Stimulated activated CD4-positive, alpha-beta T cell treated with anti-CD3 and anti-CD28 coated beads, Interleukin-1b, Interleukin-23, amount 100 ng/mL, for 1 hour (primary cell): ENCODE measurements at places on chromosomes 7 and 10.

DNA sequence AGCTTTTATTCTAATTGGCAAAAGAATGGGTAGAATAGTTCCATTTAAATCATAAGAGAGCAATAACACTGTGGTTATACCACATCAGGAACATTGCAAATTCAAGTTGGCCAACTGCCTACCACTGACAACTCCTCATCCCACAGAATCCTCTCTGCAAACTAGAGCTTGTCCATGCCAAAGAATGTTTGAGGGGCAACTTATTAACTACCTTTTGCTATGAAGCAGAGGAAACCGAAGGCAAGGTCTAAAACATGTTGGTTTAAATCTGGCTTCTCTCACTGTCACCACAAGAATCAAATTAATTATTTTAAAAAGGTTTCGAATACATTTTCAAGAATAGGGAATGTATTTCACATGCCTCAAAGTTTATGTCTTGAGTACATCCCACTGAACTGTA, 36.0 kb downstream of the RHOBTB1 start:
- DNase-seq = no peak

GRCh38 chr7:159246702-159247480, 102.2 kb upstream of the VIPR2 start:
- no peak for DNase-seq

DNA sequence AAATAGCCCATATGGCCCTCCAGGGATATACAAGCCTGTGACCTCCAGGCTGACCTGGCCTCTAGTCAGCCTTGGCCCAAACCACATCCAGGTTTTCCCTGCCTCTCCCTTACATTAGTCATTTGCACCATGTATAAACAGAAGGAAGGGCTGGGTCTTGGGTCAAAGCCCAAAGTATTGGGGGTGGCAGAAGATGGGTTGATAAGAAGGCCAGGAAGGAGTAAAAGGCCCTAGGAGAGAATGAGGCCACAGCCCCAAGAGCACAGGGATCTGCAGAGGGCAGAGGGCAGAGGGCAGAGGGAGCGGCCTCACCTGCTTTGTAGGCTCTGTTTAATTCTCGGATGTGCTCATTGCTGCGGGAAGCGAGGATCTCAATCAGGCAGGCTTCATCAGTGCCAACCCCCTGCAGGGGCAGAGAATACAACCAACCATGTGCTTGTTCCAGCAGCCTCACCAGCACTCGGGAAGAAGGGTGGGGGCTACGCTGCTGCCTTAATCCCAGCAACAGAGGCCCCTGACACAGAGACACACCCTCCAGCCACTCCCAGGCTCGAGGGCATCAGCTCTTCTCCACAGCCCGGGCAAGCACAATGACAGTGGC, 31.3 kb downstream of the PLAC9 start:
- no peak for DNase-seq

GRCh38 chr10:72244573-72245038, 28.5 kb upstream of the ASCC1 start:
- no peak for DNase-seq

DNA sequence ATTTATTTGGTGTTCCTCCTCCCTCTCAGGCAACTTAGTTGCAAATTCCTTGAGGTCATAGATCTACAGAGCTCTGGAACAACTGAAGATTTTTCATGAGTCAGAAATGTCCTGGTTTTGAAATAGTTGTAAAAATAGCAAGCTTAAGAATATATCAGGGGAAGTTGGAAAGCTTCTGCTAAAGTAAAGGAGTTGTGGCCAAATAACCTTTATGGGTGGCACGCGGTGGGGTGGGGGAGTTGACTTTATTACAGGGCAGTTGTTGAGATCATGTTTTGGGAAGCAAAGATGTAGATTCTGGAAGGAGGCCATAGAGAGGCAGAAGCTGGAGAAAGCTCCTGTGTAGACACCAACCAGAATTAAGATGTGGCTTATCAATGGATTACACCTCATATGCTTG, 326.0 kb upstream of the MTPN start:
- DNase-seq = no peak
